Nephron progenitor cell (in vitro differentiated cells): ENCODE measurements at places on chromosomes 5 and 9.

DNA sequence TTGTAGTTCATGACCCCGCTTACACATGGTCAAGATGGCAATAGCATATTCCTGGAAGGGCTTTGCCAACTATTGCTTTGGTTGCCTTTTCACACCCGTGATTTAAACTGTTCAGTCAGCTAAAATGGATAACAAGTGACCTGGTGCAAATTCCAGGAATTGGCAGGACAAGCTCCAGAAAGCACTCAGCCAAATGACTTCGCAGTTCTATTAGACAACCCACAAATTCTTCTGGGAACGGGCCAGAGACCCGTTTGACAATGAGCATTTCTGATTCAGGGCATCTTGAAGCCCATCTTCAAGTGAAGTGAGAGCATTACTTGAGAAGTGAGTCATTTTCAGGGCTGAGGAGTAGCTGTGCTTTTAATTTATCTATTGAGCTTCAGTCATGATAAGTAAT is 165.0 kb downstream of the DROSHA start:
- DNase-seq: no peak

- DNase-seq: no peak
Measured at GRCh38 chr5:176560364-176560763, 11.2 kb downstream of the CDHR2 start.

GRCh38 chr5:93349613-93350012 is 231.4 kb downstream of the NR2F1-AS1 start:
- DNase-seq: no peak

GRCh38 chr5:94693043-94693822 is 74.8 kb downstream of the SLF1 start:
- DNase-seq: no peak

- no peak for DNase-seq
Measured at GRCh38 chr9:80282766-80283165, 711.0 kb downstream of the TLE4 start.

GRCh38 chr9:104905931-104906330 is 22.0 kb downstream of the ABCA1 start:
- no peak for DNase-seq
